ENCODE measurements at places on chromosomes 1 and 21. TPM values are rescaled to one million over a fixed set of nuclear protein-coding genes. Genes with fewer than 3 reads are reported as not detected.

GRCh38 chr21:38486706-38487105, 11.6 kb downstream of the ERG start:
- no peak for DNase-seq

The MROH7 gene
- not detected for polyA plus RNA-seq

DNA sequence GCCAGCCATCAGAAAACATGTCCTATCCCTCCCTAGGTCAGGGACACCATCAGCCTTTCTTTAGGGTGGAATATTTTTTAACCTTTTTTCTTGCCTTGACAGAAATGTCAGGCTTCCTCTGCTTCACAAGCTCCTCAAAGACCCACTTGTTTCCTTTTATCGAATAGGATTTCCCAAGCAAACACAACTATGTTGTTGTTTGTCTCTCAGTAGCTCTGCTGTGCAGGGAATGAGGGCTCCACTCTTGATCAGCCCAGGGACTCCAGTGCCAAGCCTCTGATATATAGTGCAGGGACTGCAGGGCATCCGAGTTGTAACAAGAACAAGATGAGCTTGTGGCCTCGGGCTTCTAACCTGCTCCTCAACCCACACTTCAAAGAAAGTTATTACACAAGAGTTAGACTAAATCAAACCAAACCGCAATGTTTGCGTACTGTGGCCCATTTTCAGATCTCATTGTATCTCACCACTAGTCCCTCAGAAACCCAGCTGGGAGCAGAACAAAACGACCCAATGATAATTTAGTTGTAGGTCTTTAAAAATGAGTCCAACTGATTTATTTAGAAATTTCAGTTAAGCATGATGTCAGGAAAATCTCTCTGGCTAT, 108.1 kb downstream of the ATG4C start:
- no peak for DNase-seq

DNA sequence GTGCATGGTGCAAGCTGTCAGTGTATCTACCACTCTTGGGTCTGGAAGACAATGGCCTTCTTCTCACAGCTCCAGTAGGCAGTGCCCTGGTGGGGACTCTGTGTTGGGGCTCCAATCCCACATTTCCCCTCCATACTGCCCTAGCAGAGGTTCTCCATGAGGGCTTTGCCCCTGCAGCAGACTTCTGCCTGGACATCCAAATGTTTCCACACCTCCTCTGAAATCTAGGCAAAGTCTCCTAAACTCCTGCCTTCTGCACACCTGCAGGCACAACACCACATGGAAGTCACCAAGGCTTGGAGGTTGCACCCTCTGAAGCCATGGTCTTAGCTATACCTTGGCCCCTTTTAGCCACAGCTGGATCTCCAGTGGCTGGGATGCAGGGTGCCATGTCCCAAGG, 31.8 kb upstream of the CITED4 start:
- no peak for DNase-seq

The HOOK1 gene
- 4.6 TPM for polyA plus RNA-seq
